ENCODE measurements at places on chromosomes 3 and 15. TPM values are rescaled to one million over a fixed set of nuclear protein-coding genes. Genes with fewer than 3 reads are reported as not detected.

GRCh38 chr3:127589600-127590281 lies 792 bp downstream of the TPRA1 start:
- DNase-seq = no peak

GRCh38 chr3:99875929-99876841 lies 58.5 kb downstream of the CMSS1 start:
- peak; percentile 66 for DNase-seq

DNA sequence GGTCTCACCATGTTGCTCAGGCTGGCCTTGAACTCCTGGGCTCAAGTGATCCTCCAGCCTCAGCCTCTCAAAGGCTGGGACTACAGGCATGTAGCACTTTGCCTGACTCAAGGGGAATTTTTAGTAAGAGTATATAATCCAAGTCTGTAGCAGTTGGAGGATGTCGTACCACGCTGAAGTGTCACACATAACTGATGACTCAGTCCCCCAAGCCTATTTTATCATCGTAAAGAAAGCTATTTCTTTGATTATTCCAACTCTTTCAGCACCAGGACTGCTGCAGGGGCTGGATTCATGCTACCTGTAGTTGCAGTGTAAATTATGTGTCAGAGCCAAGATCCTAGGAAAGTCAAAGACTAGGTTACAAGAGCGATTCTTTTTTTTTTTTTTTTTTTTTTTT lies 1.4 kb upstream of the PRKCI start:
- DNase-seq = no peak

DNA sequence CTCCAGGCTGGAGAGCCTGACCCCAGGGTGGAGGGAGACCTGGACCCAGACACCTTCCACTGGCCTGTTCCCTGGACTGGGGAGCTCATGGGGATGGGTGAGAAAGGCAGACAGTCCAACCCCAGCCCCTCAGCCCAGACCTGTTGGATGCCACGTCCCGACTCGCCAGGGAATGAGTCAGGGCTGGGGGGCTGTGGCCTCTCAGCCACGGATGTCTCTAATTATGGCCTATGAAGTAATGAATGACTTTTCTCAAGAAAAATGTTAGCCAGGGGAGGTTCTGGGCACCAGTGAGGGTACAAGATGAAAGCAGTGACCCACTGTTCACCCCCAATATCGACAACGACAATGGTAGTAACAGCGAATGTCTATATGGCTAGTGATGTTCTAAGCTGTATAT lies 107.0 kb upstream of the RPL32 start:
- no peak for DNase-seq

GRCh38 chr3:141275032-141275422 lies 43.4 kb downstream of the PXYLP1 start:
- DNase-seq = no peak

- DNase-seq = no peak
Observed at GRCh38 chr3:8558645-8559044, 57.0 kb downstream of the LMCD1 start.

- no peak for DNase-seq
Observed at GRCh38 chr3:120025520-120025919, 68.7 kb downstream of the GSK3B start.

- no peak for DNase-seq
Observed at GRCh38 chr15:69780981-69781380, 316.7 kb downstream of the TLE3 start.

- DNase-seq = no peak
Observed at GRCh38 chr3:7357101-7357500, 496.2 kb downstream of the GRM7 start.

DNA sequence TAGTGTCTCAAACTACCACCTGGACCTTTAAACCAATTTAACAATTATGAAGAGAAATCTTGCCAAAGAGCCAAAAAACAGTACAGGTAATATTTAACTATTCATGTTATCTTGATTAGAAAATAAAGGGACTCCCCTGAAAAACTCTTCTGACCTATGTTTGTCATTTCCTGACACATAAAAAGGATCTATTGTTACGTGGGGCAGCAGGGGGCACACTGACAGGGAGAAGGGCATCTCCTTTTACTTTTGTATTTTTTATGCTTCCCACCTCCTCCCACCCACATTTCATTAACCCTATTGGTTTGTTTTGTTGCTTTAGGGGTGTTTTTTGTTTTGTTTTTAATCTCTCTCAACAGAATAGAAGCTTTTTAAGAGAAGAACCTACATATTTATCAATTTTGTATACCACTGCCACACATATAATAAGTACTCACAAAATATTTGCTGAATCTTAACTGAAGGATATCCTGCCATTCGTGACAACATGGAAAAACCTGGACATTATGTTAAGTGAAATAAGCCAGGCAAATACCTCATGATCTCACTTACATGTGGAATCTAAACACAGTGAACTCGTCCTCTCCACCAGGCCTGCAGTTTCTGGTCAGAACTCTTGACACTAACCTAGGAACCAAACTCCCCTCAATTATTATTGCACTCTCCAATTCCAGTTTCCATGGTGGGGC lies 17.7 kb downstream of the STAG1 start:
- DNase-seq = no peak

GRCh38 chr3:125157183-125157582 lies 55.4 kb downstream of the SLC12A8 start:
- DNase-seq = no peak

DNA sequence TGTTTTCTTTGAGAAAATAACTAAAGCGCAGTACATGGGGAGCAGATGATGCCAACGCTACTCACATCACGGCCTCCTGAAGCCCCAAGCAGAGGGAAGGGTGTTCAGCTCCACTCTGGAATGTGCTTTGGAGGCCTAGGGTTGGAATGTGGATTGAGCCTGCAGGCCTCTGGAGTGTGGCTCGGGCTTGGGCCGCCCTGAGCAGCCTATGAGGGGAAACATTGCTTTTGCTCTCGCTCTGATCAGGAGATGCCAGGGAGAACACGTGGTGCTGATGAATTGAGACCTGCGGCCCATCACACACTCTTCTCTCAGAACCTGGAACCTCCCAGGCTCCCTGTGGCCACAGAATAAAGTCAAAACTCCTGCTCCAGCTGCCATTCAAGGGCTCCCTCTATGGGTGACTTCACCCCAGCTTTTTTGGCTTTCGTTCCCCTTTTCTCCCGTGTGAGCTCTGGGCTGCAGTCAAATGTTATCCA lies 23.3 kb downstream of the CCDC13 start:
- no peak for DNase-seq

DNA sequence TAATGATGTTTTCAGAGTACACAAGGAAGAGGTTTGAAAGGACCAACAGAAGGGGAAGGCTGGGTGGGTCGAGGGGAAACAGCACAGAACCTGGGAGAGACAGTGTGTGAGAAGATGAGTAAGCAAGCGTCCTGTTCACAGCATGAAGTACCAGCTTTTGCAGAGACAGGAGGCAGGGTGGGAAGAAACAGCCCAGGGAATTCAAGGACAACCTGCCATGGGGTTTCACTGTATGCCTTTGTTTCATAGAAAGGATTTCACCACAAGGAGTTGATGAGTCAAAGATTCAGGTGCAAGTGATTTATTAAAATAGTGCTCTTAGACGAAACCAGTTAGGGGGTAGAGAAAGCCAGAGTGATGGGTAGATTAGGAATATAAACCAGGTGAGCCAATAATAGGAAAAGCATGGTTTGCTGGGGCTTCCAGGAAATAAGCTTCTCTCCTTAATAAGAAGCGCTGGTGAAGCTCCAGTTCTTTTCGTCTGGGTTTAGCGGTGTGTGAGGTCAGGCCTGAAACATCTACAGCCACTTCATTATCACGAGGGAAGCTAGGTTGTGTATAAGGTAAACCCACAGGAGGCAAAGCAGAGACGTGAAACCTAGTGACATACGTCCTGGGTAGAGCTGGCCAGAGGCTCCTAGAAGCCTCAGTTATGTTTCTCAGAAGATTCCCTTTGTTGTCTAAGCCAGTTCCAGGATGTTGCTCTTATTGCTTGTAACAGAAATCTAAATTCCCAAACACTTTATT lies 3.9 kb downstream of the HHLA2 start:
- DNase-seq = no peak

- DNase-seq = no peak
Observed at GRCh38 chr3:33848624-33849347, 50.4 kb downstream of the PDCD6IP start.

GRCh38 chr3:155282385-155283091 lies 10.9 kb downstream of the STRIT1 start:
- no peak for DNase-seq

DNA sequence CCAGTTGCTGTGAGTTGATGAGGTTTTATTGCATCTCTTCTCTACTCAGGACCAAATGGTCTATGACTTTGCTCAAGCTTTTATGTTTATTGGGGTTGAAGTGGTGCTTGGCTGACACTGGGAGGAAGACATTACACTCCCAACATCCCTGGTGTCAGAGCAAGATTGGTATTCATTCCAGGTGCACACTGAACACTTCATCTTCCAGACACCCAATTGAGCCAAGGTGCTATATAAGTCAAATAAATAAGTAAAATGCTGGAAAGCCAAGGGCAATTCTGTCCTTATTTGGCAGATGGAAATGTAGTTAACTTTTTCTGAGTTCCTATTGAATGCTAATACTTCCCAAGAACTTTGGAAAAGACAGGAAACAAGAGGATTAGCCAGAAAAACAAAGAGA lies 53.2 kb upstream of the CDV3 start:
- no peak for DNase-seq

DNA sequence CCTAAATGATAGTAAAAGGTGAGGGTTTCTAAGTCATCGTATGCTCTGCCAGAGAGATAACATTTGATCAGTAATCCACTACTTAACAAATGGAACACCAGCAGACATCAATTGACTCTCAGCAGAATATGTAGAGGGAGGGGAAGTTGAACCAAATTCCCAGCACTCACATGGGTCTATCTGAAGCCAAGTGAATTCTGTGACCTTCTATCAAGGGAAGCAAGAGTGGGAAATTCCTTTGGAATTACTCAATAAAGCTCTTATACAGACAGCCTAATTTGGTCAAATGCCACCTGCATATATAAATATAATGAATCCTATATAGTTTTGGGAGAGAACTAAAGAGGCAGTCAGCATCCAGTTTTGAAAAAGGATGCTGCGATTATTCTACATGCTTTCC lies 15.8 kb upstream of the KCNMB2 start:
- DNase-seq = no peak

DNA sequence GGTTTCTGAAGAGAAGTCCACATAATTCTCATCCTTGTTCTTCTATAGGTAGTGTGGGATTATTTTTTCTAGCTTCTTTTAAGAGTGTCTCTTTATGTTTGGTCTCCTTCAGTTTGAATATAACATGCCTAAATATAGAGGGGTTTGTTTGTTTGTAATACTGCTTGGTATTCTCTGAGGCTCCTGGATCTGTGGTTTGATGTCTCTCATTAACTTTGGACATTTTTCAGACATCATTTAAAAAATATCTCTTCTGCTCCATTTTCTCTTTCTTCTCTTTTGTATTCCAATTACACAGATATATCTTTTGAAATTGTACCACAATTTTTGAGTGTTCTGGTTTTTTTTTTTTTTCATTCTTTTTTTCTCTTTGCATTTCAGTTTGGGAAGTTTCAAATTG lies 113.1 kb downstream of the ARNT2 start:
- no peak for DNase-seq

GRCh38 chr15:85762039-85762755 lies 32.5 kb downstream of the KLHL25 start:
- no peak for DNase-seq

DNA sequence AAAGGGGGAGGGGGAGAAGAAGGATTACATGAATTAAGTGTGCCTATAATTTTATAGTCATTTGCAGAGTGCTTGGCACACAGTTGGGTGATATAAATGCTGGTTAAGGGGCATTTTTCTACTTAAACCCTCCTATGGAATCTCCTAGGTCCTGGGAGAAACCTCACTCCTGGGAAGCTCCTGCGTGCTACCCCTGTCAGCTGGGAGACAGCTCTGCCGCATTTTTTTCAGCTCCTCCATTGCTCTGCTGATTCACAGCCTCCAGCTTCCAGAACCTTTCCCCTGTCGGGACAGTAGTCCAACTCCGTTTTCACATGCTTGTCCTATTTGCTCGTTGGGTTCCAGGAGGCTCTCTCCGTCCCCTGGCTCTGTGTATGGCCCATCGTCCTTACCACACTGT lies 59.2 kb downstream of the CHRD start:
- no peak for DNase-seq

DNA sequence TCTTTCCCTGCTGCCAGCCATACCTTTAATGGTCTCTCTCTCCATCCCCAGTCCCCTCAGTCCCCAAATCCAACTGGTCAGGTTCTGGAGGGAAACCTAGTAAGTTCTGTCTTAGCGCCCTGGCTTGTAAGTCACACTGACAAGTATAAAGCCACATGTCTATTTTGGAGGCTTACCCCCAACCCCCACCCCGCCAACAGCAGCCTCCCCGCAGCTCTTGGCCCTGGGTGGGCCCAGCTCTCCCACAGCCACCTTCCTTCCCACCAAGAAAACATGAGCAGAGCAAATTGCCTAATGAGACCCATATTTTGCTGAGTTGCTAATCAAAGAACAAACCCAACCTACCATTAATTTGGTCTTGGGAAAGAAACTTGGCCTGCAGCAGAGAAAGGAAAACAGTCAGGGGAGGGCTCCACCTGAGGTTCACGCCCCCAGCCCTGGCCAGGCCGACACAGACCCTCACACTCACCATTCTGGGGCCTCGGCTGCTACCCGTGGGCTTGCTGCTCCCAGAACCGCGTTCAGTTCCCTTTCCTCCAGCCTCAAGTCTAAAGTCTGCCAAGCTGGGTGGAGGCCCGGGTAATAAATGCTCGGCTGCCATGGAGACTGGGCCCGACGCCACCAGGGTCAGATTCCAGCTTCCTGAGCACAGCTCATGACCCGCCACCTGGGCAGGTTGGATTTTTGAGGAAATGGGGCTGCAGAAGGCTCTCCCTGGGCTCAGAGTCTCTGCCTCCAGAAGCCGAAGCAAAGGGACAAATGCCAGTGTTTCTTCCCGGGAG lies at the start of gene CALML4:
Gene CALML4 (minus strand): TSS at position 557 of the 782 bp plus-strand sequence. CDS start 85 bp downstream, at position 472.
- DNase-seq = peak; percentile 53

- DNase-seq = no peak
Observed at GRCh38 chr3:13075986-13076654, 2.9 kb upstream of the IQSEC1 start.

DNA sequence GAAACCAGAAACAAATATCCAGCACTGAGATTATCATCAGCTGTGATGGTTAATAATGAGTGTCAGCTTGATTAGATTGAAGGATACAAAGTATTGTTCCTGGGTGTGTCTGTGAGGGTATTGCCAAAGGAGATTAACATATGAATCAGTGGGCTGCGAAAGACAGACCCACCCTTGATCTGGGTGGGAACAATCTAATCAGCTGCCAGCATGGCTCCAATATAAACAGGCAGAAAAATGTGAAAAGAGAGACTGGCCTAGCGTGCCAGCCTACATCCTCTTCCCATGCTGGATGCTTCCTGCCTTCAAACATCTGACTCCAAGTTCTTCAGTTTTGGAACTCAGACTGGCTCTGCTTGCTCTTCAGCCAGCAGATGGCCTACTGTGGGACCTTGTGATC lies 869.5 kb downstream of the SI start:
- no peak for DNase-seq

GRCh38 chr3:106745344-106746168 lies 631.7 kb upstream of the CCDC54 start:
- DNase-seq = no peak

AGBL1 gene
- 0.08 TPM for polyA plus RNA-seq

CTXN2 gene
- not detected for polyA plus RNA-seq

SATB1 gene
- 41.9 TPM for polyA plus RNA-seq

ITIH1 gene
- polyA plus RNA-seq = not detected

FBXW12 gene
- 0.50 TPM for polyA plus RNA-seq

SLC22A13 gene
- 1.7 TPM for polyA plus RNA-seq

CLEC3B gene
- polyA plus RNA-seq = 22.8 TPM

HMCES gene
- polyA plus RNA-seq = 56.9 TPM

ECE2 gene
- polyA plus RNA-seq = not detected

P2RY1 gene
- polyA plus RNA-seq = 3.1 TPM

CKMT1B gene
- 4.0 TPM for polyA plus RNA-seq

EOMES gene
- polyA plus RNA-seq = 0.19 TPM

ITPKA gene
- 0.42 TPM for polyA plus RNA-seq

GATM gene
- 213 TPM for polyA plus RNA-seq

PTX3 gene
- polyA plus RNA-seq = 3.8 TPM

Data from right renal cortex interstitium (tissue), 3 donors.